G401 (cell line): ENCODE measurements at places on chromosomes 12 and 14.

DNA sequence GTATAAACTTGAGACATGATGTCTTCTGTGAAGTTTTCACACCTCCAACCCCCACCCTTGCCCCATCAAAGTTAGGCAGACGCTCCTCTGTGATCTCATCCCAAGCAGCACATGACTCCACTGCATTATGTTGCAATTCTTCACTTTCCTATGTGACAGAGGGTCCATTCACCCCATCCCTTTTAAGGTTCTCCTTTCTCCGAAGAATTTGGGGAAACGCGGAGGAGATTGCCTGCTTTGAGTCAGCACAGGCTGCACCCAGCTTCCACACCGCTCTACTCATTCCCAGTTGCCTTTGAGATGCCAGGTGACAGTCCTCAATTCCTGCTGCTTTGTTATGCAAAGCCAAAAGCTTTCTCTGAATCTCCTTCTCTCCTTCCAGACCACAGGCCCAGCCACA is 61.8 kb downstream of the PHLDA1 start:
- DNase-seq = no peak

DNA sequence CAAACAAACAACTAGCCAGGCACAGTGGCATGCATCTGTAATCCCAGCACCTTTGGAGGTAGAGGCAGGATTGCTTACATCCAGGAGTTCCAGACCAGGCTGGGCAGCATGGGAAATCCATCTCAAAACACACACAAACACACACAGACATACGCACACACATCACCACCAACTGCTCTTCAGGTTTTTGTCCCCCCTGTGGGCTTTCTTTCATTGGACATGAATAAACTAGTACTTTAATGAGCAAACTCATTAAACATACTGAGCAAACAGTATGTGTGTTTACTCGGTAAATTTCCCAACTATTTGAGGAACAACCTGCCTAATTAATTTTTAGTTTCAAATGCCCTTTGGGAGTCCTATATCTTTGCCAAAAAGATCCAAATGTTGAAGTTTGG is 10.1 kb upstream of the RASSF3 start:
- no peak for DNase-seq

DNA sequence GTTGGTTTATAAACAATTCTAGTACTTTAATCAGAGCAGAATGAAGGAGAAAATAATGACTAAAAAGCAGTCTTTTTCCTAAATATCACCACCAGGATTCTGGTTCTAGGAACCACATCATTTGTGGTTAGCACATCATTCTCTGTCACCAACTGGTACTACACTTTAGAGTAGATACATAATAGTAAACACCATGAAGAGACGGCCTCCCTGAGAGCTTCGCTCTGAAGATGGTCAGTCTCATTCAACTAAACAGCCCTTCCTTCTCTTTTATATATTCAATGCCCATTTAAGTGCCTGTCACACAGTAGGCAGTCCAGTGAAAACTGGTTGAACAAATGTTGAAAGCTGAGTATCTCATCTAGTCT is 10.9 kb downstream of the SLC38A2 start:
- no peak for DNase-seq

- DNase-seq = peak; percentile 92
Observed at GRCh38 chr12:57738661-57739237, at the start of gene AGAP2. AGAP2 (minus strand) TSS chr12:57738742; CDS start chr12:57738246, 496 bp downstream.

DNA sequence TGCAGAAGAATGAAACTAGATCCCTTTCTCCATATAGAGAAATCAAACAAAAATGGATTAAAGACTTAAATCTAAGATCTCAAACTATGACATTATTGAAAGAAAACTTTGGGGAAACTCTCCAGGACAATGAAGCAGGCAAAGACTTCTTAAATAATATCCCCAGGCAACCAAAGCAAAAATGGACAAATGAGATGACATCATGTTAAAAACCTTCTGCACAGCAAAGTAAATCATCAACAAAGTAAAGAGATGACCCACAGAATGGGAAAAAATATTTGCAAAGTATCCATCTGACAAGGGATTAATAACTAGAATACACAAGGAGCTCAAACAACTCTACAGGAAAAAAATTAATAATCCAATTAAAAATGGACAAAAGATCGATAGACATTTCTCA is 101.0 kb downstream of the RALGAPA1 start:
- no peak for DNase-seq

DNA sequence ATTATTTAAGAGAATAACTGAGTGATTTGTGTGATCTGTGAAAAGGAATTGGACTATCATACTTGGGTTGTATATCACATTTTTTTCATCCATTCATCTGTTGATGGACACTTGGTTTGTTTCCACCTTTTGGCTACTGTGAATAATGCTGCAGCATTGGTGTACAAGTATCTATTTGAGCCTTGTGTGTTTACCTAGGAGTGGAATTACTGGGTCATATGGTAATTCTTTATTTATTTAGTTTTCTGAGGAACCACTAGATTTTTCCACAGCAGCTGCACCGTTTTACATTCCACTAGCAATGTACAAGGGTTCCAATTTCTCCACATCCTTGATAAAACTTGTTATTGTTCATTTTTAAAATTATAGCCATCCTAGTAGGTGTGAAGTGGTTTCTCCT is 56.1 kb downstream of the APAF1 start:
- no peak for DNase-seq

- DNase-seq = no peak
Observed at GRCh38 chr14:99166506-99166905, 105.5 kb downstream of the BCL11B start.

DNA sequence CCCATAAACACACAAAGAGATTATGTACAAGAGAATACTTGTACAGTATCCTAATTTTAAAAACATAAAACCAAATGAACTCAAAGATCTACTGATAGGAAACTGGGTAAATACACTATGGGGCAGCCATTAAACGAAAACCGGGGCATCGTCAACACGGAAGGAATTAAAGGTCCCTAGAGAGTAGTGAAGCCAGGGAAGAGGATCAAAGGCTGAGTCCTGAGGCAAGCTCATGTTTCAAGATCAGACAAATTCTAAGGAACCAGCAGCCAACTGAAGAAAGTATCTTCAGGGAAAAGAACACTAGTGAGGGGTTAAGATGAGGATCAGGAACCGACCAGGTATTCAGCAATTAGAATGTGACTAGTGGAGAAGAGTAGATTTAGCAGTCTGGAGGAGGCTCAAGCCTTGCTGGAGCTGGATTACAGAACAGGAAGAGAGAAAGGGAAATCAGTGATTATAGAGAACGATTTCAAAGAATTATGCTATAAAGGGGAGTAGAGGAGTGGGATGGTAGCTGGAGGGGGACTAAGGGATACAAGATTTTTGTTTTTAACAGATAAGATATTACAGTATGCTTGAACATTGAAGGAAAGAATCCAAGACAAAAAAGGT is 23.7 kb downstream of the SEL1L start:
- DNase-seq = no peak

DNA sequence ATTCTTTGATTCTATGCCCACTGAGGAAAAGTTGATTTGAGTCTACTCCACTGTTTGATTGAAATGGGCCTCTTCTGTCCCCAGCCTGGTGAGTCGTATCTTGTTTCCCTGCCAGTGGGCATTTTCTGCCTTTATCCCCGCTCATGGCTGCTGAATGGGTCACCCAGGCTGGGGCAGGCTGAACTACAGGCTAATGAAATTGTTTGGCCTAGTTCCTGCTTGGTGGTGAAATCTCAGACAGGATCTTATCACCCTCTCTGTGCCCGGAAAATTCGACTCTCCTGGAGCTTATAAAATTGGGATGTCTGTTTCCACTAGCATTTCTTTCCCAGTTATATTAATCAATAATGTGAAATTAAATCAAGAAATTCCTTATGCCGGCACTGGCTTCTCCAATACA is 65.0 kb downstream of the CHST11 start:
- no peak for DNase-seq

DNA sequence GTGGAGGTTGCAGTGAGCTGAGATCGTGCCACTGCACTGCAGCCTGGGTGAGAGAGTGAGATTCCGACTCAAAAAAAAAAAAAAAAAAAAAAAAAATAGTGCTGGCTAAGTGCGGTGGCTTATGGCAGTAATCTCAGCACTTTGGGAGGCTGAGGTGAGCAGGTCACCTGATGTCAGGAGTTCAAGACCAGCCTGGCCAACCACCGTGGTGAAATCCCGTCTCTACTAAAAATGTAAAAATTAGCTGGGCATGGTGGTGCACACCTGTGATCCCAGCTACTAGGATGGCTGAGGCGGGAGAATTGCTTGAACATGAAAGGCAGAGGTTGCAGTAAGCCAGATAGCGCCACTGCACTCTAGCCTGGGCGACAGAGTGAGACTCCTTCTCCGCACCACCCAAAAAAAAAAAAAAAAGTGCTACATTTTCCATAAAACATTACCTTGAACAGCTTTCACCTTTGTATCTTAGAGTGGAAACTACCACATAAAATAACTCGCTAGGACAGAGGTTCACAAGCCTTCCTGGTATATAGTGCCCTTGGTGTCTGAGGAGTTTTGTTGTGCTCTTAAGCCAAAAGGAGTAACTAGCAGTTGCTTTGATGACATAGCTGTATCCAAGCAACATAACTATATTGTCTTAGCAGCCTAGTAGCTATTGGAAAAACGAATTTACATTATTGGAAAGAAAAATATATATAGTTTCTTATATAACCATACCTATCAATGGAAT is 11.1 kb downstream of the PTGES3 start:
- no peak for DNase-seq

DNA sequence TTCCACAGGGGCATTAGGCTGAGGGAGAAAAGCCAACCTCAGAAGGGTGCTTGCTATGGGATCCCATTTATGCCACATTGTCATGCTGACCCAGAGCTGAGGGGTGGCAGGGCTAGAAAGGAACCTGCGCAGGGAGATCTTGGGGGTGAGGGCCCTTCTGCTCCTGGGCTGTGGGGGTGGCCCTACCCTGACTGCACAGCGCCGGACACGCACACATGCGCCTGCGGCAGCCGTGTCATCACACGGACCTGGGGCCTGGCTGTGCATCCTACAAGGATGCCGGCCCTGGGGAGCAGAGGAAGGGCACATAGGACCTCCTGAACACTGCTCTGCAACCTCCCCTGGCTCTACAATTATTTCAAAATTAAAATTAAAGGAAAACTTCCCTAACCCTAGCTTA is 6.9 kb downstream of the CDCA4 start:
- no peak for DNase-seq

DNA sequence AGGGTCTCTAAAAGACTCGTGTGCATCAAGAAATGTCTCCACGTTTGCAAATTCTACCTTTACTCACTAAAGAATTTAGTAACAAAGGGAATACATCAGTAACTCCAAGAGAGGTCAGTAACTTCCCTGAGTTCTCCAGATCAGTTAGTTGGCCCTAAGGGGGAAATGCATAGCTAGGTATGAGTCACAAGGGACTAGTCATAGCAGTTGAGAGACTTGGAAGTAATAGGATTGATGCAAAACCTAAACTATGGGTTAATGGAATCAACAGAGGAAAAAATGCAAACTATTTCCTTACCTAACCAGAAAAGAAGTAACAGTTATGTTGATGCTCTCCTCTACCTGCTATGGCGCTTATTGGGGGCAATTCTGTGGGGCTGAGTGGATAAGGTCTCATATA is 148.8 kb upstream of the GARIN6 start:
- no peak for DNase-seq

- peak; percentile 84 for DNase-seq
Observed at GRCh38 chr12:8697476-8698131, at the start of gene RIMKLB. RIMKLB (plus strand) TSS chr12:8697991; CDS start chr12:8713867, 15,876 bp downstream.

DNA sequence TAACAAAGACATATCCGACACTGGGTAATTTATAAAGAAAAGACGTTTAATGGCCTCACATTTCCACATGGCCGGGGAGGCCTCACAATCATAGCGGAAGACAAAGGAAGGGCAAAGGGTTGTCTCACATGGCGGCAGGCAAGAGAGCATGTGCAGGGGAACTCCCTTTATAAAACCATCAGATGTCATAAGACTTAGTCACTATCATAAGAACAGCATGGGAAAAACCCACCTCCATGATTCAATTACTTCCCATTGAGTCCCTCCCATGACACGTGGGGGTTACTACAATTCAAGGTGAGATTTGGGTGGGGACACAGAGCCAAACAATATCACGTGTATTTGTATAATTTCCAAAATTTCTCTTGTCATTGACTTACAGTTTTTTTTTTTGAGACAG is 5.5 kb upstream of the LMNTD1 start:
- no peak for DNase-seq

DNA sequence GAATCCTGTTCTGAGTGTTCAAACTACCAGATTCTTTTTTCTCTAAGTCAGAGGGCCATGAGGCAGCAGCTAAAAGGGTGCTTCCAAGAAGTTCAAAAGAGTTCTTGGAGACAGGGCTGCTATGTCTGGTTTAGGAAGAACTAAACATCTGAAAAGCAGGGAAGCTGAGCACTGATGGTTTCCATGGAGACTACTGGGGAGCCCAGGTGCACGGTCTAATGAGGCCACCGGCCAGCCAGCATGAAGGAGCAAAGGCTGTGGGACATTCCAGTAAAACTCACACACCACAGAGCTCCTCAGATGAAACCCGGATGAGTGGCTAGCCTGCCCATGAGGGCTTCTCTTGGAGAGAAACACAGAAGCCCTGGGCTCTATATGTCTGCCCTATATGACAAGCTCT is 97.3 kb downstream of the KCNK10 start:
- peak; percentile 87 for DNase-seq

GRCh38 chr12:1593174-1594005 is 991 bp downstream of the FBXL14 start:
- DNase-seq = peak; percentile 56

- DNase-seq = peak; percentile 76
Observed at GRCh38 chr14:99605299-99605961, 1.4 kb upstream of the CCDC85C start.

DNA sequence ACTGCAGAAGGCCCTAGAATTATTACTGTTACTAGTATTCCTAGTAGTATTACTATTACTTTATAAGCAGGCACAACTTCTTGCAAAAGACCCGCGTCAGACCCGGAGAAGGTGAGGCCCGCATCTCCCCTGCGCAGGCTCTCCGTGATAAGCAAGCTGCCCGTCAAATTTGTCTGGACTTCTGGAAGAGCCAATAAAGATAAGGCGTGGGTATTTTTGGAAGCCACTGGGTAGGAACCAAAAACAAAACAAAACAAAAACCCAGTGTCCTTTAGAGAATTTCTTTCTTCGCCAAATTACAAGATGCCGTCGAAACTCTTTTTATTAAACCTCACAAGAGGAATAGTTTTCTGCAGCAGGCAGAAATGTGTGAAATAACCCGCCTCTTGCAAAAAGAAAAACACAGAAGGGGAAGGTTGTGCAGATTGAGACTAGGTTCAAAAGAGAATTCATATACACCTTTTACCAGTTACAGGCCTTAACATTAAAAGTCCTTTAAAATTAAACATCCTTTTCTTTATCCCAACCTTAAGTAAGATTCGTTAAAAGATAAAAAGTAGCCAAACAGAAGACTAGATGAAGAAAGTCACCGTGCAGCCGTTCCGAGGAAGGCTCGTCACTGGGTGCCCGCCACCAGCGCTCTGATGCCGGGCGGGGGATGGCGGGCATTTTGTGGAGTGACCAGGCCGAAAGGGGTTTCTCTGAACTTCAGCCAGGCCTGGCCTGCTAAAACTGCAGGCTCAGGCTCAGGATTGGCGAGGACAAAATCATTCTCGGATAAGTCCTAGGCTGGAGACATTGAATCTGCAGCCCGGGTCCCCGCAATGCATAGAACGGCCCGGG is 1.6 kb downstream of the TBX5 start:
- DNase-seq = no peak
